ENCODE measurements at places on chromosomes 1 and 21. TPM values are rescaled to one million over a fixed set of nuclear protein-coding genes. Genes with fewer than 3 reads are reported as not detected.

The TEDDM1 gene
- not detected for total RNA-seq

- no peak for DNase-seq
Observed at GRCh38 chr1:216215169-216215568, 208.1 kb downstream of the USH2A start.

DNA sequence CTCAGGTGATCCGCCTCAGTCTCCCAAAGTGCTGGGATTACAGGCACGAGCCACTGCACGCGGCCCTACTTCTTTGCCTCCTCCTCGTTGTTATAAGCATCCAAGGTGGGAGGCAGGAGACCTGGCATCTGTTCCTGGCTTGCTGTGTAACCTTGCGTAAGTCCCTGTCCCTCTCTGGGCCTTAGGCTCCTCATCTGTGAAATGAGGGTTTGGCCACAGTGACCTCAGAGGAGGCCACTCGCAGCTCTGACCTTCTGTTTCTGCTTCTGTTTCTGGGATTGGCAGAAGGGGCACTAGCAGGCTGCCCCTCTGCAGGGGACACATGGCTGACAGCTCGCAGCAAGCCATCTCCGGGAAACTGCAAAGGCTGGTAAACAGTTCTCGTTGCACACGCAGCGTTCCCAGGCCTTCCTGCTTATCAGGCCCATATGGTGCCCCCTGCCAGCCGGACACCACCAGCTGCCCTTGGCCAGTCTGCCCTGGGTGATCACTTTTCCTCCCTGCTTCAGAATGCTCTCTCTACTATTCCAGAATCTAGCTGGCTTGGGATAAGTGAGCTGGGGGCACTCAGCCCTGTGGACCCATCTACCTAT is 2.6 kb upstream of the LDLRAP1 start:
- no peak for DNase-seq

- DNase-seq = no peak
Observed at GRCh38 chr1:20048563-20048962, 21.4 kb upstream of the PLA2G5 start.

DNA sequence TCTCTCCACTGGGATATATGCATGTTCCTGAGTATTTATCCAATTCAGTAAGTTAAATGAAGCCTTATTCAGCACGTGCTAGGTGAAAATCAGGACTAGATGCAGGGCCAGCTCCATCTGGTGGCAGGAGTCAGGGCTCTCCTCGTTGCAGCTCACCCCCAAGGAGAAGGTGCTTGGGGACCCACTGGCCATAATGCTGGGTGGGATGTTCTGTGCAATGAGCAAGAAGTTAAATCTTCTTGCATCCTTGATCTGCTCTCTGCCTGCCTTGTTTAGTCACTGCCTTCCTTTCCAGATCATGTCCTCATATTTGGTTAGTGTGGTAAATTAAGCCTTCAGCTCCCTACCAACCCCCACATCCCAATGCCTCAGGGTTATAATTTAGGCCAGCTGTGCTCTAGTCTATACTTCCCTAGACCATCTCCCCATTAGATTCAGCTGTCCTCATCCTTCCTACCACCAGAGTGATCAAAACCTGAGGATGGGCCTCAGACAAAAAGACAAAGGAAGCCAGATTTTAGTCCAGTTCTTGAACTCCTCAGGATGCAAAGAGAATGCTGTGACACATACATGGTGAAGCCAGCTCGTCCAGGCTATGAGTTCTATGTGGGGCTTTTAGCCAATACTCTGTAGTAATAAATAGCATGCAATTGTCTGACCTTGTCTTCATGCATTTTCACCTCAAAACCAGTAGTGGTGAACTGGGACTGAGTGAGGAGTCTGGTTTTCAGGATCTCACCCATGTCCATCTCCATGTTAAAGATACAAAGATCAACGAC is 55.9 kb downstream of the SEC16B start:
- DNase-seq = peak; percentile 60
